ENCODE measurements at places on chromosomes 12 and 14. TPM values are rescaled to one million over a fixed set of nuclear protein-coding genes. Genes with fewer than 3 reads are reported as not detected.

Gene NOC4L
- total RNA-seq, result 10.9 TPM

Gene KIAA0586
- total RNA-seq, result 17.0 TPM

Gene EIF2B2
- total RNA-seq, result 44.4 TPM

Gene GLT1D1
- not detected for total RNA-seq

Gene LTBR
- 121 TPM for total RNA-seq

Data from hair follicle dermal papilla cell (primary cell).